Activated gamma-delta T cell (primary cell): ENCODE measurements at places on chromosomes 11 and 22.

DNA sequence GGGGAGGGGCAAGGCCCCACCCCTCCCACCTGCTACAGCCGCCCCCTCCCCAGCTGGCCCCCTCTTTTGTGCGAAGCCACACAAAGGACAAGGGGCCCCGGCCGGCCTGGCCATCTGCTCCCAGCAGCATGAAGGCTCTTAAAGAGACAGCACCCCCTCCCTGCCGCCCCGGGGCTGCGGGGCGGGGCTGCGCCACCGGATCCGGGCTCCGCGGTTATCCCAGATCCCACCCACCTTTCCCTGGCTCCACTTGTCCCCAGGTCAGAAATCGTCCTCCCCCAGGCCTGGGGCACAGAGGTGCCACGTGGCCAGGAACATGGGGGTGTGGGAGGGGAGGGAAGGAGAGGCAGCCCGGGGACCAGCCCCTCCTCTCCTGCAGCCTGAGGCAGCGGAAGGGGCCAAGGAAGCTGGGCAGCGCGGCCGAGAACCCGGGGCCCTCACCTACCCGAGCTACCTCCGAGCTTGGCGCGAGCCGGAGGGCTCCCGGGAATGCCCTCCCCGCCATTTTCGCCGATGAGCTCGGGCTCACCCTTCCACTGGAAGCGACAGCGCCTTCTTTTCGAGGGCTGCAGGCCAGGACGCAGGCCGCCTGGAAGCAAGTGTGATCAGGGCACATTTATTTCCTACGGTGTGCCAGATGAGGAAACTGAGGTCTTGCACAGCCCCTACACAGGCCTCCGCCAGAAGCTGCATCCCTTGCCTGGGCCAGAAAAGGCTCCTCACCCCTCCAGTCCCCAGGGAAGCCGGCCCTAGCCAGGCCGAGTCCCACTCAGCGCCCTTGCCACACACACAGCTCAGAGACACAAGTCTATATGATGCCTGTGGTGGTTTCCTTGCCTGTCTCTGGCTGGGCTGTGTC lies 2.5 kb upstream of the RCOR2 start:
- DNase-seq = no peak

- DNase-seq = no peak
Observed at GRCh38 chr11:38788561-38788960, 2190.5 kb upstream of the RAG2 start.

DNA sequence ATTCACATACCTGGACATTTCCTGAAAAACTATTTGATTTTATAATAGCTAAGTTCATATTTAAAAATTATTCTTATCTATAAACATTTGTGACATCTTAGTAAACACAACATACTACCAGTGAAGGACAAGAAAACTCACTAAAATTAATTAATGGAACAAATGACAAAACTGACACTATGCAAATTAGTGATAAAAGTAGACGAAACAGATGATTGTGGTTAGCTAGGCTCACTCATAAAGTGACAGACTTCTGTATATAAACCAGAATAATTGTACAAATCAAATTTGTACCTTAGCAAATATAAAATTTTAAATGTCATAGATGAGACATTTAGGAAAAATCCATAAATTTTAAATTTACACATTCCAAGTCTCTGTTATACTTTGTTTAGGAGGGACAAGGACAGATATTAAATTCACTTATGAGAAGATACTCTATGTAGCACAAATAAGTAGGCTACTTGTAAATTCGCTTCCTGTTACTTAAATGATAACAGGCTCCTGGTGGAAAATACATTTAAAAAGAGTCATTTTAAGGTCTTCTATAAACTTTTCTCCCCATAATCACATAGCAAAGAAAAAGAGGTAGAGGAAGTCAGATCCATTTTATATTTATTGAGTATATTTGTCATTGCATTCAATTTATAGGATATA lies 81.2 kb downstream of the KIF18A start:
- DNase-seq = no peak

DNA sequence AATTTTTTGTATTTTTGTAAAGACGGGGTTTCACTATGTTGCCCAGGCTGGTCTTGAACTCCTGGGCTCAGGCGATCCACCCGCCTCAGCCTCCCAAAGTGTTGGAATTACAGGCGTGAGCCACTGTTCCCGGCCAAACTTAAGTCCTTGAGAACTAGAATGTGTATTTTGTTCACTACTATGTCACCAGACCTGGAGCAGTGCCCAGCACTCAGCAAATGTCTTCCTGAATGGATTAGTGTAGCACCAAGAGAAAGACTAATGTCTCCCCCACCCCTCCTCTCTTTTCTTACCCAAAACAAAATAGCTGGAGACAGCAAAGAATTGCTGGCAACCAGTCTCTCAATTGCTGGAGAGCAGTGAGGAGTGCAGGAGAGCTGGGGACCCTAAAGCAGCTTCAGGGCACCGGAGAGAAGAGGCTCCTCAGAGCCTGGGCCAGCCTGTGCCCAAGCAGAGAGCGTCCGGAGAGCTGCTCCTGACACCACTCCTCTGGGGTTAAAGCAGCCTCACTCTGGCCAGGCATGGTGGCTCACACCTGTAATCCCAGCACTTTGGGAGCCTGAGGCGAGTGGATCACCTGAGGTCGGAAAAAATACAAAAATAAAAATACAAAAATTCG lies 14.9 kb downstream of the SLC25A18 start:
- no peak for DNase-seq

- DNase-seq = no peak
Observed at GRCh38 chr11:1048375-1049070, 12.0 kb upstream of the MUC6 start.

- DNase-seq = no peak
Observed at GRCh38 chr22:43561415-43562178, 149.8 kb downstream of the MPPED1 start.

DNA sequence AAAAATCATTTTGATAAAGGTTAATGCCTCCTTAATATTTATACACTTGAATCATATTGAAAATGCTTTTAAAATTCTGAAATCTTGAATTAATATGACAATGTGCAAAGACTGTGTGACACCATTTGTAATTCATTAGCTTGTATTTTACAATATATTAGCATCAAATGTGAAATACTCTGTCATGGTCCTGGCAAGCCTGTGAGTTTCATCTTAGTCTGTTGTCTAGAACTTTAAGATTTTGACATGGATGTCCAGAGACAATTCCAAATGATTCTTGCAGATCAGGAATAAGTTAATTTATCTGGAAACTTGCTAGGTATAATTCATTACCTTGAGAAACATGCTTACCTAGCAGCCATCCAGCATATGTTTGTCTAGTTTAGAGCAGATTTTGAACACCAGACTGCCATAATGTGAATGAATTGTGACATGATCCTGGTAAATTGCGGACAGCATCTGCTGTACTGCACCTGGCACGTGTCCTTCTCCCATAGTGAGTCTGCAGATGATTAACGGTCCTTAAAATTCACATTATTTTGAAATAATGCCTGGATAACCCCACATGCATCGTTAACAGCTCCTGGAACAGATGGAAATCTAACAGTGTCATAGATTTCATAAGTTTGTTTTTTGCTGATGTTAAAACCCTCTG lies 34.5 kb upstream of the DEUP1 start:
- no peak for DNase-seq

DNA sequence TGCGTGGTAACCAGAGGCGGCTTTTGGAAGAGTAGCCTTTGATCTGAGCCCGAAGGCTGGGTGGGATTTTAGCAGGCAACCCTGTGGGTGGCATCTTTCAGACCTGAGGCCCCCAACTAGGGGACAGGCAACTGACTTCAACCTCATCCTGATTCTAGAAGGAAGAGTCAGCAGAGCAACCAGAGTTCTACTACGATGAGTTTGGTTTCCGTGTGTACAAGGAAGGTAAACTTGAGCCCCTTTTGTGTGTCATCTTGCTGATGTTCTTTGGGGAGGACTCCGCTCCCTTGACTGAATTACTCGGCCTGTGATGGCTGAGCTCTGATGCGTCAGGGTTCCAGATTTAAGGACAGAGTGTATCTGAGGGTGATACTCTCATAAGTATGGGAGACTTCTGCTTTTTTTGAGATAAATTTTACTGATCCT lies 31.6 kb downstream of the SGSM3 start:
- no peak for DNase-seq

DNA sequence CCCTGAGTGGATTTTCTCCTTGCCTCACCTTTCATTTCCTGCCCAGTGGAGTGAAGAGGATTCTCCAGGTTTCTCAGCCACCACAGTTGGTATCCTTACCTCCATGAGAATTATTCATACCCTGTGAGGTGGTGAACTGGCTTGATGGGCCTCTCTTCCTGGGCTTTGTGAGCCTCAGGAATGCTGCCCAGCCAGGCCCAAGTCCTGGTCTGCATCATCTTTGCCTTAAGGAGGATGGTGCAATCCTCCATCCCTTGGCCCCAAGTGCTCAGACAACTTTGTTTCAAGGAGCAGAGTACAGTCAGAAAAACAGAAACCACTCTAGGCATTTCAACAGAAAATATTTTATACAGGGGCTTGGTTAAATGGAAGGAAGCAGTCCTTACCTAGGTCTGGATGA lies 114.2 kb upstream of the CADM1 start:
- DNase-seq = no peak

DNA sequence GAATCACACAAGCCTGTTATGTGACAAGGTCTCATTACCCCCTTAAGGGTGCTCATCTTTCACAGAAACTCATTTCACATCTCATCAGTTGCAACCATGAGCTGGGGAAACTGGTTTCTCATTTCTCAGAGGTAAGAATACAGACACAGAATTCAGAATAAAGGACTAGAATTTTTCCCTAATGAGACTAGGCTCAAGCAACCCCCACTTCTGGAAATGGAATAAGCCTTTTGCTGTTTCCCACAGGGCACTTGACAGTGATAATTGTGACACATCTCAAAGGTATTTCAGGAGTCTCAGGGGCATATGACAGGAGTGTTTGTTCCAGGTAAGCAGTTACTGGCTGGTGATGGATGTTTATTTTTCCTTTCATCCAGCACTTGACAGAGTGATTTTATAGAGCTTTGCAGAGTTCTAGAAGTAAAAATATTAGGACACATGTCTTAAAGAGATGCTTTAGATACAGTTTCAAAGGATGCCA lies 112.9 kb upstream of the DDI1 start:
- no peak for DNase-seq

DNA sequence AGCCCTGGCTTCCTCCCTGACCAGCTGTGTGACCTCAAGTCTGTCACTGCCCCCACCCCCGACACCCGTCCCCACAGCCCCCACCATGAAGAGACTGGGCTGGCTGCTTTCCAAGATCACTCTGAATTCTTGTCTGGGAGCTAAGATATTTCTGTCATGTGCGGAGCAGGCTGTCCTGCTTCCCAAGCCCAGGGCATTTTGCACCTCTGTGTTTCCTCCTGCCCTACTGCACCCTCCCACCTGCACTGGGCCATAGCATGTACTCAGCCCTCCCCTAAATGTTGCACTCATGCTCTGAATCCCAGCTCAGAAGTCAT lies 30.3 kb upstream of the MYEOV start:
- no peak for DNase-seq

- no peak for DNase-seq
Observed at GRCh38 chr11:78331711-78332110, 85.9 kb downstream of the GAB2 start.

DNA sequence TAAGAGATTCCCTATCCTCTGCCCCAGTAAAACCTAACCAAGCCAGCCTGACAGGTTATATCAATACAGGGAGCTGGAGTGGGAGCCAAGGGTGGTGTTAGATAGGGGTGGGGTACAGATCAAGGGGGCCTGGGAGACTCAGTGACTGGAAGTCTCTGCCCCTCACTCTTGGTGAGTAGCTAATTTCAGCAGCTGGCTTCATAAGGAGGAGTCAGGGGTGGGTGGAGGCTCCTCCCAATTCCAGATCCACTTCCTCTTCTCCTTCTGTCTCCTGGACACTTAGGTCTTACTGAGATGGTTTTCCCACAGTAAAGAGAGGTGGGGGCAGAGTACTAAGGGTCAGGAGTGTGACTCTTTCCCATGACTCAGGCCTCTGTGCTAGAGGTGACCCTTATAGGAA lies 1.1 kb upstream of the VSIG2 start:
- DNase-seq = no peak

- no peak for DNase-seq
Observed at GRCh38 chr11:14700593-14700992, 57.0 kb downstream of the PDE3B start.

GRCh38 chr11:33802194-33802950 lies 28.1 kb upstream of the FBXO3 start:
- DNase-seq = no peak

DNA sequence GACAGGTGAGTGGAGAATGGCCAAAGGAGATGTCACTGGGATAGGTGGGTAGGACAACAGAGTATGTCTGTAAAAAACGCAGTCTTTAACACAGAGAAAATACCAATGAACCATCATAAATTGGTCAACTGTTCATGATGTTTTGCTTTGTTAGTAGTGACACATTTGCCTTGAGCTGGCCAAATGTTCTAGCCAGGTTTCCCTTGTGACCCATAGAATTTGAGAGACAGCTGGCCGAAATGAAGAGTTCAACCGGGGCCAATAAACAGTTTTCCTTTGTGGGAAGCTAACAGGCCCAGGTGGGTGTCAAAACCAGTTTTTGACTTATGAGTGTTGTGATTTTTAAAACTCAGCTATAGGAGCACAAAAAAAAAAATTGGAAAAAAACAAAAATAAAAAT lies 116.6 kb upstream of the BID start:
- DNase-seq = no peak

- no peak for DNase-seq
Observed at GRCh38 chr11:304915-305843, 2.4 kb upstream of the IFITM2 start.

- no peak for DNase-seq
Observed at GRCh38 chr11:116509551-116509950, 263.2 kb downstream of the BUD13 start.

GRCh38 chr22:31680861-31681341 lies 18.9 kb upstream of the PISD start:
- no peak for DNase-seq

DNA sequence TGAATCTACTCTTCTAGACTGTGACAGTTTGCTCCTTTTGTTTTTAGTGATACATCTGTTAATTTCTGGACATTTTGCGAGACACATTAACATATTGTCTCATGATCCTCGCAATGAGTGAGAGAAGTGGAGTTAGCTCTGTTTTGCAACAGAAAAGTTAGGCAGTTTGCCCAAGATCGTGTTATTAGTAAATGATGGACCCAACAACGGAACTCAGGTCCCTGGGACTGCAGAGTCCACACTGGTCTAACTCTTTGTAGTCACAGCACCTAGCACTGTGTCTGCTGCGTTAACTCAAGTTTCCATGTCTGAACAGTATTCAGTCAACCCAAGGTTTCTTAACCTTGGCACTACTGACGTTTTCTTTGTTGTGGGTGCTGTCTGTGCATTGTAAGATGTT lies 3.2 kb downstream of the DEPDC7 start:
- DNase-seq = no peak

GRCh38 chr22:50710886-50711285 lies 27.1 kb upstream of the ACR start:
- DNase-seq = no peak

- DNase-seq = no peak
Observed at GRCh38 chr11:74449369-74449931, 17.9 kb downstream of the KCNE3 start.
